NCI-H2081 treated with DMSO at 0.1 percent for 48 hours (cell line): ENCODE measurements at places on chromosomes 7 and 10.

DNA sequence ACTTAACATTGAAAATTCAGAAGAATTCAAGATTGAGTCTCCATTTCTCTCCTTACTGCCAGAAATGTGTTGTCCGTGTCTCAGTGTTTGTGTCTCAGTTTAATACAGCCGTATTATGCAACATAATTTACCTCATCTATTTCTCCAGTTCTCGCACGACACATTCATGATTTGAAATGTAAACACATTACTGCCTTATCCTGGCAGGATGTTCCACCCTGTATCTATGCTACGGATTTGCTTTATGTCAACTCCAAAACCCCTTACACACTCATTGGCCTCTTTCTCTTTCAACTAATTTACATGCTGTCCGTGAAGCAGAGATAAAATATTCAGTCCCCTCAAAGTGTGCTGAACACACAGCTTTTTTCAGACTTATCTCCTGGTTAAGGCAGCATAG, 653.7 kb upstream of the SEMA3D start:
- peak; percentile 63 for DNase-seq

DNA sequence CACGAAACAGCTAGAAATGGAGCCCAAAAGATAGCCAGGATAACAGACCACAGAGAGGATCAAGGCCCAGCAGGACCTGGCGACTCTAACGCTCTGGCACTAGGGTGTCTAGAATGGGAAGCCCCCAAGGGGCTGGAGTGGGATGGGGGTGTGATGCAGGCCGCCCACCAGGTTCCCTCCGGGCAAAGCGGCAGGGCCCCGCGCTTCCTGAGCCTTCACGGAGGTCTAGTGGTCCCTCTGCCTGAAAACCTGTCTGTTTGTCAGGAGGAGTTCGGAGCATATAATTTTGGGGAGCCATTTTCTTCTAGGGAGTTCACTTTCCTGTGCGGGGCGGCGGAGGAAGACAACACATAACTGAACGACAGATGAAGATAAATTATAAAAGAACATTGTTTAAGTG, 48.2 kb upstream of the FXYD4 start:
- no peak for DNase-seq

GRCh38 chr10:3745521-3745920, 39.5 kb downstream of the KLF6 start:
- DNase-seq = peak; percentile 53

DNA sequence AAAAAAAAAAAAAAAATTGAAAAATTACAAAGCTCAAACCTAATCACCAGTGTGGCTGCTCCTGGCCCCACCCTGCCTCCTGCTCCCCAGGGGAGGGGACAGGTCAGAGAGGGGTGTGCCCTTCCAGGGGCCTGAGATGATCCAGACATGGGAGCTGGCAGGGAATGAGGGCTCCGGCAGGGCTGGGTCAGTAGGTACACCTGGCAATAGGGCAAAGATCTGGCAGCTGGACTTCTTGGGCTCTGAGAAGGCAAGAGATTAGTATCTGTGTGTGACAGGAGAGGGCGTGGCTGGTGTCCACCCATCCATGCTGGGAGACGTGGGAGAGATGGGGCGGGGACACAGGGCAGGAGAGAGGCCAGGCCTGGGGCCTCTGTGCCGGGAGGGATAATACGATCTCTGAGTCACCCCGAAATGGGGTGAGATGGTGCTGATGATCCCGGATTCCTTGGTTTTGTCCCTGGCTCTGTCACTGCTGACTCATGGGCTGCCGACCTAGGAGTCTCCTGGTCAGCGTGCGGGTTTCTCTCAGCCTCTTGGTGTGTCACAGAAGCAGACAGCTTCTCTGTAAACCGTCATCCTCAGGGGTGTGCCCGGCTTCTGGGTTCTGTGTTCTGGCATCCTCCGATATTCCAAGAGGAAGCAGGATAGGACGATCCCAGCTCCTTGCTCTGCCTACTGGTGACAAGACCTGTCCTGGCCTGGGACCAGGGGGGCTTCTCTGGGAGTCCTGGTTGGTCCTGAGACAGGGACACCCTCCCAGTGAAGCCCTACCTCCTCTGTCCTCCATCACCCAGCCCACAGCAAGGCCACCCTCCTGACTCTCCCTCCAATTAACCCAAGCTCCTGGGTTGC, 8.2 kb upstream of the CLDN4 start:
- DNase-seq = no peak

DNA sequence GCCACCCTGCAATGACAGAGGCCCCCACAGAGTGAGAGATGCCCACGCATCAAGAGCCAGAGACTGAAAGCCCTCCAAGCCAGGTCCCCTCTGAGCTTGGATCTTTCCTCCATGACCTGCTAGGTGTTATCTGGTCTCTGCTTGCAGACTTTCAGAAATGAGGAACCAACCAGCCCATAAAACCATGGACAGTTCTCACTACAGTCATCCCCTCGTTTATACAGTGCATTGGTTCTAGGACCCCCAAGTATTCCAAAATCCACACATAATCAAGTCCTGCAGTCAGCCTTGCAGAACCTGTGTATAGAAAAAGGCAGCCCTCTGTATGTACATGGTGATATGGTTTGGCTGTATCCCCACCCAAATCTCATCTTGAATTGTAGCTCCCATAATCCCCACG, 23.1 kb downstream of the NPFFR1 start:
- DNase-seq = no peak

DNA sequence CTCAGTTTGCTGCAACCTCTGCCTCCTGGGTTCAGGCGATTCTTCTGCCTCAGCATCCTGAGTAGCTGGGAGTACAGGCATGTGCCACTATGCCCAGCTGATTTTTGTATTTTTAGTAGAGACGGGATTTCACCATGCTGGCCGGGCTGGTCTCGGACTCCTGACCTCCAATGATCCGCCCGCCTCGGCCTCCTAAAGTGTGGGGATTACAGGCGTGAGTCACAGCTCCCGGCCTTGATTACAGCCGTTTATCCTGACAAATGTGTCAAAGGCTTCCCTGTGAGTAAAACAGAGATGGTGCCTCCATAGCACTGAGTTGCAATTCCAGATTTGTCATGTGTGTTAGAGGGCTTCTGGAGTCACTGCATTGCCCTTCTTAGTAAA, 273.7 kb downstream of the CCDC3 start:
- no peak for DNase-seq

GRCh38 chr10:100728928-100729861, 16.2 kb upstream of the PAX2 start:
- DNase-seq = no peak

- no peak for DNase-seq
Observed at GRCh38 chr7:54944179-54944578, 74.6 kb upstream of the EGFR start.

DNA sequence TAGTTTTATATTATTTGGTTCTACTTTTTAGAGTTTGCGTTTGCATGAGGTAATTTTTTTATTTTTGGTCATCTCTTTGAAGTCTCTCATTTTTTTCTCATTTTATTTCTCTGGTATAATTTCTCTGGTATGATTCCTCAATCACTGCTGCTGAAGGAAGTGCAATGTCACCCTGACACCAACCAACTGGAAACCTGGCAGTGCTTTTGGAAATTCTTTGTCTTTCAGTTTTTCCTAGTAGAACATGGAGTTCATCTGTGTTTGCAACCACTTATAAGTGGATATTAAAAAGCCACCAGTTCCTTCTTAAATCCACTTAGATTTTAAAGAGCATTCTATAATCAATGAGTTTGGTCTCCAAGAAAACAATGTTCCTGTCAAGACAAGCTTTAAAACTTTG, 291.8 kb downstream of the PRKG1 start:
- no peak for DNase-seq

DNA sequence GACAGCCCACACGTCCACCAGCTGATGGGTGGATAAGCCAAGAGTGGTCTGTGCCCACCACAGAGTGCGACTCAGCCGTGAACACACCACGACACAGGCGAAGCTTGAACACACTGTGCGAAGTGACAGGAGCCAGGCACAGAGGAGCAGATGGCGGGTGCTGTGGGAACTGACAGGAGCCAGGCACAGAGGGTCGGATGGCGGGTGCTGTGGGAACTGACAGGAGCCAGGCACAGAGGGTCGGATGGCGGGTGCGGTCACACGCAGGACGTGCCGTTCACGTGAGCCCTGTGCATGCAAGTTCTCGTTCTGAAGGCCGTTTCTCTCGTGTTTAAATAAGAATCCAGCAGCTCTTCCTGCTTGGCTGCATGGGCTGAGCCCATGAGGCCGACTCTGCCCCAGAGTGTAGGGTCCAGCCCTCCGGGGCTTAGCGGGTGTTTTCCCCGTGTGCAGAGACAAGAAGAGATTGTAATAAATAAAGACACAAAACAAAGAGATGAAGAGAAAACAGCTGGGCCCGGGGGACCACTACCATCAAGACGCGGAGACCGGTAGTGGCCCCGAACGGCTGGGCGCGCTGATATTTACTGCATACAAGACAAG, 5.9 kb upstream of the ADAP1 start:
- no peak for DNase-seq

- peak; percentile 54 for DNase-seq
Observed at GRCh38 chr7:151415375-151416105, 5.7 kb upstream of the WDR86 start.

- no peak for DNase-seq
Observed at GRCh38 chr10:80160361-80161320, 28.1 kb downstream of the PLAC9 start.

DNA sequence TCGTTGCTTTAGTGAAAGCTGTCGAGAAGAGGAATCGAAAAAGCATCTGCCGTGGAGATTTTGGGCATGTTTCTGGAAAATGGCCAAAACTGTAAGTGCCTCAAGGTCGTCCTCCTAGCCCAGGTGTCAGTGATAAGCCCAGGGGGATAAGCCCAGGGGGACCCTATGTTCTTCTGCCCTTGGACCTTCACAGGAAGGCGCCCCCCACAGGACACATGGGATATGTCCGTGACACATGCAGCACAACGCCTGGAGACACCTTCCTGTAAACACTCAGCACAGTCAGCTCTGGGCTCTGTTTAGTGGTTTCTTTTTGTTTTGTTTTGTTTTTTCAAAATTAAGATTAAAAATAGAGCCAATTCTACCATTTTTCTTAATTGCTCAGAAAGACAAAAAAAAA, 272.7 kb downstream of the KLF6 start:
- DNase-seq = no peak

GRCh38 chr10:91799612-91799975, 1.4 kb downstream of the TNKS2 start:
- no peak for DNase-seq

- DNase-seq = peak; percentile 67
Observed at GRCh38 chr10:78458983-78459638, 425.4 kb downstream of the RPS24 start.

GRCh38 chr7:111067251-111067650, 23.7 kb upstream of the LRRN3 start:
- no peak for DNase-seq

GRCh38 chr10:70341016-70341415, 41.4 kb downstream of the LRRC20 start:
- DNase-seq = no peak

DNA sequence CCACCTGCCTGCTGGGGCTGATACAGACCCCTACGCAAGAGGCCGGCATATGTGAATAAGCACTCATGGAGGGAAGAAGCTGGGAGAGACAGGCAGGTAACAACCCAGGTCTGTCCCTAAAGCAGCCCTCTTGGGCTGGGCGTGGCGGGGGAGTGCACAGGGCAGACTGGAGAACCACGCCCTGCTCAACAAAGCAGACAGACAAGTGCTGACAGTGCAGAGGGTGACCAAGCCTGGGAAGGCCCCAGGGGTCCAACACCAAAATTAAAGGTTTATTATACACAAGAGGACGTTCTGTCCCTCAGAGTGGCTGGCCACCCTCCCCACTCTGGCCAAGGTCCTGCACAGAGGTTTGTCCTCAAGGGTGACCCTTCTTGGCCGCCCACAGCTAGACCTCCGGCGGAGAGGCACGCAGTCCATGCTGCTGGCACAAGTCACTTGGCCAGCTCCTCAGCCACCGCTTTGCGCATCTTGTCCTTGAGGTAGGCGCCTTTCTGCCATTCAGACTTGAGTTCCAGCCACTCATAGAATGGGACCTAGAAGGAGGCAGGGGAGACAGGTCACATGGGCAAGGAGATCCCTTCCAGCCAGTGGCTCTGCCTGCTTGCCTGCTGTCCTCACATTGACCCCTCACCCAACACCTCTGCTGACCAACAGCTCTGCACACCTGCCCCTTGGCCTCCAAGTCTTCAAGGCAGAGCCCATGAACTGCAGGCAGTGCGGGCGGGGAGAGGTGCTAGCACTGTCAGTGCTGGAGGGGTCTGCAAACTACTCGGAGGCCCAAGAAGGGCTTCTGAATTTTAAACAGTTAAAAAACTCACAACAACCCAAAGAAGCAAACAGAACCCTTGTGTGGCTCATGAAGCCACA, 11.4 kb upstream of the NACAD start:
- DNase-seq = no peak

GRCh38 chr10:35017608-35018007, 72.5 kb downstream of the CUL2 start:
- no peak for DNase-seq

DNA sequence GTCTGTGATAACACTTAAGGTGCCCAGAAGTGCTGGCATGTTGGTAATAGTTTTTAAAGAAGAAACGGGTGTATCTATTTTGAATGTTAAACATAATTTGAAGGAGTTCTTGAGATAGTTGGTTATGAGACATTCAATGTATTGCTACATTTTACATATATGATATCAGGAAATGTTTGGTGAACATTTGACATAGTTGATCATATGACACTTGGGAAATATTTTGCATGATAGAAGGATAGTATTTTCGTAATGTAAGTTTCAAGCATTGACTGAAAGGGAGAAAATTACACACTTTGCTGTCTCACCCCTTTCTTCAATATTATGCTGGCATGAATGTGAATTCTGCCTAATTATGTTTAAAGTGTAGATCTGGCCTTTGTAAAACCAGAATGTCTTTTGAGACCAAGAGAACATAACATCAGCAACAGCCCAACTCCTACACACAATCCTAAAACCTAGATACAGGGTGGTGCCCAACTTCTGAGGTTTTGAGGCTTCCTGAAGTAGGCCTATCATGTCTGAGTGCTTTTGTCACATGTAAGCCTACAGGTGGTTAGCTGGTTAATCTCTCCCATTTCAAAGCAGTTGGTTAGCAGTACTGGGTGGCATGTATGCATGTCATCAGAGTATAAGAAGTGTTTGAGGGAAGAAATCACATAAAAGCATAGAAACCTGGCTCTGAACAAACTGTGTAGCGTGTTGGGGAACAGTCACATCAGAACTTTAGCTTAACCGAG, 2.1 kb downstream of the ADD3 start:
- DNase-seq = no peak

DNA sequence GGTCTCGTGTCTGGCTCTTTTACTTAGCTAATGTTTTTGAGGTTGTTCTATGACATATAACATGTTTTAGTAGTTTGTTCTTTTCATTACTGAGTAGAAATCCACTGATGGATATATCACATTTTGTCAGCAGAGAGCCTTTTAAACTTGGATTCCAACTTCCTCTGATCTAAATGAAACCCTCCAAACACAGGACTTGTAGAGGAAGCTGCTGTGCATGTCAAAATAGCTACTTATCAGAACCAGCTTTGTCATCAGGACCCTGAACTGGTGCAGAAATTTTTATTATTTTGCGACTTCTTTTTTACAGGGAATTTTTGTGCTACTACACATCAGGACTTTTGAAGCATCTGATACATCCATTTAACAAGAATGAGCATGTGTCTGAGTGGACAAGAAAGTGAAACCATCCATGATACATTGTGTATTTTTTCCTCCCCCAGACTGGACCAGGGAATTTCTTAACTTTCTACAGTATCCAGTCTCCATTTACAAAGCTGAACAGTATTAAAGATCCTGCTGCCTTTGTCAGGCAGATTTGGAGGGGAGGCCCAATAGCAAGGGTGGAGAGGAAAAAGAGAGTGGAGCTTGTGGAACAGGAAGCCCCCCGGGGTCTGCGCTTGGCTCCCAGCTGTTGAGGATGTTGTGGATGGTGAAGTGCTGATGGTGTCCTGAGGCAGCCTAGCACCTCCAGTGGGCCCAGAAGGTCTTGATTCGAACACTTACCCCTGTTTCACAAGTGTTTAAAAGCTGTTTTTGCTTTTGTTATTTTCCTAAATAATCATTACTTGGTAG, 29.3 kb upstream of the MTPAP start:
- no peak for DNase-seq
